GM23248 (cell line): ENCODE measurements at places on chromosomes 3 and 15.
A peak's percentile ranks its signal among the peaks of the same experiment; 100 is the strongest.

- DNase-seq, result peak; percentile 47
These were observed 28.6 kb upstream of the SEMA3F start for GRCh38 chr3:50126287-50127211.

GRCh38 chr3:127975153-127976029 is 60.4 kb downstream of the KBTBD12 start:
- no peak for DNase-seq

- DNase-seq, result no peak
These were observed 23.6 kb downstream of the UBE2E1 start for GRCh38 chr3:23829242-23829934.

DNA sequence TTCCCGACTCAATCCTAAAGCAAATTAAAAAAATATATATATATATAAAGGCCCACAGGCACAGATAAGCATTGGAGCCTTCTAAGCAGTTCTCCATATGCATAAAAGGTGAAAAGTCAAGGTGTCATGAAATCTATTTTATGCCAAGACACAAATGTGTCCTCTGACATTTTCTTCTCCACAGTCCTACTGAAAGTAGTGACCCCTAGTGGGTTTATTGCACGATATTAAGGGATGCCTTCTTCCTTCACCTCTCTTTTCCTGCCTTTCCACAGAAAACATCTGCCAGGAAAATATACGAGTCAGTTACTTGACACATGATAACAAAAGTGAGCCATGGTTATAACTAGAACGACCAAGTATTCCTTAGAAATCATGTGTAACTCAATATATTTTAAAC is 303.2 kb downstream of the TIGIT start:
- peak; percentile 7 for DNase-seq
